ENCODE measurements at places on chromosomes 6 and 20.

GRCh38 chr6:128918886-128919285 is 35.9 kb downstream of the LAMA2 start:
- no peak for DNase-seq

DNA sequence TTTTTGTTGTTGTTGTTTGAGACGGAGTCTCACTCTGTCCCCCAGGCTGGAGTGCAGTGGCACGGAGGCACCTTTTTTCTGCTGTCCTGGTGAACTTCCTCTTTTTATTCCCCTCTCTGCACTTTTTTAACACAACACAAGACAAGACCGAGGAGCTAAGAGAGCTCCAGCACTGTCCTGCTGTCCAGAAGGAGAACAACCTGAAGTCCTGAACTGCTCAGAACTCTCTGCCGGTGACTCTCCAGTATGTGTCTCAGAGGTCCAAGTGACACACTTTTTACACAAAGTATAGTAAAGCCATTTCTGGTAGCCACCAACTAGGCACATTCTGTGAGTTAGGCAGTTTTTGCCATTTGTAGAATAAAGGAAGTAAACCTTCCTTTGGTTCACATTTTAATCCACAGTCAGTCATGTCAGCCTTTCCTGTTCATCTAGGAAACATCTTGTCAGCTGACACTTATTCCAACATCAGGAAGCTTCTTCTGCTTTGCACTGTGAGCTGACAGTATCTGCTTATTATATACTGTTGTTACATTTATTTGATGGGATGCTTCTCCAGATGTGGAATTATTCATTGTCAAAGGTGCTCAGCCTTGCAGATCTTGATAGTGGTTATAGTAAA is 28.1 kb upstream of the TXNDC5 start:
- DNase-seq: no peak

DNA sequence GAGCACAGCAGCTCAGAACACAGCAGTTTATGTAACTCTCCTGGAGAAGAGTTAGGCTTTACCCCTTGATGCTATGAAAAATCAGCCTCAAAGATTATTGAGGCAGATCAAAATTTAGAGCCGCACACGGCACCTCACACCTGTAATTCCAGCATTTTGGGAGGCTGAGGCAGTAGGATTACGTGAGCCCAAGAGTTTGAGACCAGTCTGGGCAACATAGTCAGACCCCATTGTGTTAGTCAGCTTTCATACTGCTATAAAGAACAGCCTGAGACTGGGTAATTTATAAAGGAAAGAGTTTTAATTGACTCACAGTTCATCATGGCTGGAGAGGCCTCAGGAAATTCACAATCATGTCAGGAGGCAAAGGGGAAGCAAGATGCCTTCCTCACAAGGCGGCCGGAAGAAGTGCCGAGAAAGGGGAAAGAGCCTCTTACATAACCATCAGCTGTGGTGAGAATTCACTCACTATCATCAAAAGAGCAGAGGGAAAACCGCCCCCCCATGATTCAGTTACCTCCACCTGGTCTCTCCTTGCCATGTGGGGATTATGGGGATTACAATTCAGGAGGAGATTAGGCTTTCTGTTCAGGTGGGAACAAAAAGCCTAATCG is 87.7 kb downstream of the SGK1 start:
- DNase-seq: no peak

DNA sequence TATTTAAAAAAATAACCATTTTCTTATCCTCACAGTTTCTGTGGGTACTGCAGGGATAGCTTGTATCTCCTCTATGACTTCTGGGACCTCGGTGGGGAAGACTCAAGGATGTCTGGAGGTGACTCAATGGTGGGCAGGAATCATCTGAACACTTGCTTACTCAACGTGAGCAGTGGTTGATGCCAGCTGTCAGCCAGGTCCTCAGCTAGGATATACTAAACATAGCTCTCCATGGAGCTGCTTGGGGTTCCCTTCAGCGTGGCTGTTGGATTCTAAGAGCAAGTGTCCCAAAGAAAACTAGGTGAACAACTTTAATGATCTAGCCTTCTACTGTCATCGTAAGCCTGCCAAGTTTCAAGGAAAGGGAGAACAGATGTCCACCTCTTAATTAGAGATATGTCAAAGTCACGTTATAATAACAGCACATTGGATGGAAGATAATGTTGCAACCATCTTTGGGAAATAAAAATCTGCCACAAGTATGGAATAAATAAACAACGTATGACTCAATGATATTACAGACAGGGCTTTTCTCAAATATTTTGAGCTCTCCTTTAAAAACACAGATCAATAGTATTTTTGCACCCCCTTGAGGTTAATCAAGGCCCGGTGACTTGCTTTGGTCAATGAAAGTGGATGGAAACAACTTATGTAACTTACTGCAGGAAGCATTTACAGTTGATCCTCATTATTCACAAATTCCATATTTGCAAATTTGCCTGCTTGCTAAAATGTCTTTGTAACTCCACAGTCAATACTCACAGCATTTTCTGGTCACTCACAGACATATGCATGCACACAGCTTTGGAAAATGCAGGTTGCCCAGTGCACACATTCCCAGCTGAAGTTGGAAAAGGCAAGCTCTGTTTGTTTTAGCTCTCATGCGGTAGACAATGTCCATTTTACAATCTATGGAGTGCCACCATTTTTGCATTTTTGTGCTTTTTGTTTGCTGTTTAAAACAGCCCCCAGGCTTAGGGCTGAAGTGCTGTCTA is 6.6 kb upstream of the HEBP2 start:
- no peak for DNase-seq

- no peak for DNase-seq
Observed at GRCh38 chr20:24634855-24635254, 165.4 kb downstream of the SYNDIG1 start.

DNA sequence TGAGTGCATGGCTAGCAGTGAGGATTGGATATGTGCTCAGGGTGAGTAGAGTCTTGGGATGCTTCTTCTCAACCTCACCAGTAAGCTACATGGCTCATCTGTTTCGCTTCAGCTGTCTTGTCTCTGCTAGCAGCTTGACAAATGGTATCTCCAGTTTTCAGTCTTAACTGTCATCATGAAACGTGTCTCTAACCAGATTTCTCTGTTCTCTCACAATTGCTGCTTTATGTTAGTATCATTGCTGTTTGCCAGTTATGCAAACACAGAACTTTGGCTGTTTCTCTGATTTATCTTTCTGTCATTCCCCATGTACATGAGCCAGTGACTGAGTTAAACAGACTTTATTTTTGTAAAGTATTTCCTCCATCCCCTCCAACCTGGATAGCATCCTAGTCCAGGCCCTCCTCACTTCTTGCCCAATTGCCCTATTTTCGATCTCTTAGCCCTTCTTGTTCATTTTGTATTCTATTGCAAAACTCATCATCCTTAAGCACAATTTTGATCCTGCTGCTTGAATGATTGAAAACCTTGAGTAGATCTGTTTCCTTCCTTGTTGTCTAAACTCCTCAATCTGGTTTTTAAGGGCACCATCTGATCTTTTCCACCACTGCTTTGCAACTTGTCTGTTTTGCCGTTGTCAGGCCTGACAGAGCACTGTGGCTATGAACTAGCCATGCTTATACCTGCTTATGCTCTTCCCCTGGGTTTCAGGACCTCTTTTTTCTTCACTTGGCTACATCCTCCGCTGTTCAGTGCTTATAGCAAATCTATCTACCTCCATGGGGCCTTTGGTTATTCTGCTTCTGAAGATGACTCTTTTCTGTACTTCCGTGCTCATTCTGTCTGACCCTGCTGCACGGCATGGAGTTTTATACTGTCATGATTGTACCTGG is 37.7 kb upstream of the ADIG start:
- no peak for DNase-seq

- DNase-seq: no peak
Observed at GRCh38 chr6:1701668-1702353, 92.1 kb downstream of the FOXC1 start.

GRCh38 chr6:159212525-159213280 is 43.5 kb downstream of the FNDC1 start:
- DNase-seq: no peak

DNA sequence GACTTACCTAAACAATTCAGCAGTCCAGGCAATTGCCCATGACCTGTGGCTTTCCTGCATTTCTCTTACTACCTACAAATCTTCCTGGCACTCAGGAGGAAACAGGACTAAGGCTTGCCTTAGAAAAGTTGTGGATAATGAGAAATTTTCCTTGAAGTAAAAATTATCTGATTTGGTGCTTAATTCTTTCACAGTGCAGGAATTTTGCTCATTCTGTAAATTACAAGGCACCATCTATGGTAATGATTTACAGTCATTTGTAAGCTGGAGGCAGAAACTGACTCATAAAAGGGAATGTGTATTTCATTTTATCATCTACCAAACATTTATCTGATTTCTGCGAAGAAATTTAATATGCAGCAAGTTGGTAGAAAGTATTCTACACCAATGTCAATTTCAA is 211.5 kb upstream of the FKBP1C start:
- no peak for DNase-seq

DNA sequence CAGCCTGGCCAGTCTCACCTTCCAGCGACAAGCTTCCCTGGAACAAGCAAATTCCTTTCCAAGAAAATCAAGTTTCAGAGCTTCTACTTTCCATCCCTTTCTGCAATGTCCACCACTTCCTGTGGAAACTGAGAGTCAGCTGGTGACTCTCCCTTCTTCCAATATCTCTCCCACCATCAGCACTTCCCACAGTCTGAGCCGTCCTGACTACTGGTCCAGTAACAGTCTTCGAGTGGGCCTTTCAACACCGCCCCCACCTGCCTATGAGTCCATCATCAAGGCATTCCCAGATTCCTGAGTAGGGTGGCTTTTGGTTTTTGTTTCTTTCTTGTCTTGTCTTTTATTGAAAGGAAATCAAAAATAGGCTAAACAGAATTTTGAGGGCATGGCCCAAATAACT is 24.3 kb downstream of the MYCT1 start:
- DNase-seq: no peak

DNA sequence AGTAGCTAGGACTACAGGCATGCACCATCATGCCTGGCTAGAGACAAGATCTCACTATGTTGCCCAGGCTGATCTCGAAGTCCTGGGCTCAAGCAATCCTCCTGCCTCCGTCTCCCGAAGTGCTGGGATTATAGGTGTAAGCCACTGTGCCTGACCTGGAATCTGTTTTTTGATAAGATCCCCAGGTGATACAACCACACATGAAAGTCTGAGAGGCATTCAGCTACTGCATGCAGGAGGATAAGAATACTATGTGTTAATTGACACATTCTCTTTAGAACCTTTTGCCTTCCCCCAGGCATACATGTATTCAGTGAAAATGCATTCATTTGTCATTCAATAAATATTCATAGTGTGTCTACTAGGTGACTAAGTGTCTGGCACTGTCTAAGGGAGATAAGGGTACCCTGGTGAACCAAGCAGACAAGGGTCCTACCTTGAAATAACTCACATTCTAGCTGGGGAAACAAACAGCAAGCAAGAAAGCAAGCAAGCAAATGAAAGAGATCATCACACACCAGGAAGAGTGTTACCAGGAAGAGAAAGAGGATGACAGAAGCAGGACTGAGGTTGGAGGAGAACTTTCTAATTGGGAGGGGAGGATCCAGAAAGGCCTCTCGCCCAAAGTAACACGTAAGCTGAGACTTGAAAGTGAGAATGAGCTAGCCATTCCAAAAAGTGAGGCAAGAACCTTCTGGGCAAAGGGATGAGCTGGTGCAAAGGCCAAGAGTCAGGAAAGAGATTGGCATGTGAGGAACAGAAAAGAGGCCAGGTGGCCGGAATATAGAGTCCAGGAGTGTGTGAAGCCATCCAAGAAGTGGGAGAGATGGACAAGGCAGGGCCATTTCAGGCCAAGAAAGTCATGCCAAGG is 6.5 kb downstream of the GFOD1 start:
- DNase-seq: no peak

- DNase-seq: no peak
Observed at GRCh38 chr6:129793447-129793846, 67.7 kb downstream of the TMEM244 start.

DNA sequence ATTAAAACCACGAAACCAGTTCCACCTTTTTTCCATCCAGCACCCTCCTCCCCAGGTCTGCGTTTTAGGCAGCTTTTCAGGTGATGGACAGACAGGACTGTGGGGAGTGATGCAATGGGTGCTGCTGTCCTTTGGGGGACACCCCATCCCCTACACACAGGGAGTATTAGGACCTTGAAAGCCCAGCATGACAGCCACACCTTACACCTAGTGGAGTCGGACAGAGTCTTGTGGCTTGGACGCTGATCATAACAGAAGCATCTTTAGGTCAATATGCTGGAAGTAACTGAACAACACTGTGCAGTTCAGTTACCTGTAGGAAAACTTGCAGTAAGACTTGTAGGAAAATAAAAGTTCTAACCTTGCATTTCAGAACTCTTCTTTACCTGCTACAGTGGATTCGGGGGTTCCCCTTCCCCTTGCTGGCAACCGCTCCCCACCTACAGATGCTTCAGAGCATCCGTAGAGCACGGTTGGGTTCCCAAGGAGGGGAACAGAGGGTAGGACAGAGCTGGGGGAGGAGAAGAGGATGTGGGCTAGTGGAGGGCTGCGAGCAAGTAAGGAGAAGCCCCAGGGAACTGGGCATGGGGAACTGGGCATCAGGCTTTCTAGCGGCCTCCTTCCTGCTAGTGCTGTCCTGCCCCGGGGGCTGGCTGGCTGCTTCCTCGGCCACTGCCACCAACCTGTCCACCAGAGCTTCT is 31.7 kb downstream of the PLEKHG1 start:
- no peak for DNase-seq

- DNase-seq: no peak
Observed at GRCh38 chr20:58342104-58342945, 32.8 kb downstream of the RAB22A start.

- DNase-seq: no peak
Observed at GRCh38 chr6:149995971-149996370, 29.4 kb downstream of the RAET1L start.

GRCh38 chr6:97669191-97670031 is 386.4 kb upstream of the MMS22L start:
- DNase-seq: no peak

- no peak for DNase-seq
Observed at GRCh38 chr6:100161782-100162365, 167.9 kb upstream of the MCHR2 start.

- no peak for DNase-seq
Observed at GRCh38 chr6:2110504-2110903, 134.9 kb downstream of the GMDS start.

GRCh38 chr20:63322933-63323273 is 29.9 kb downstream of the COL20A1 start:
- no peak for DNase-seq

- no peak for DNase-seq
Observed at GRCh38 chr6:37882292-37882691, 62.8 kb downstream of the ZFAND3 start.

Data from Caco-2 (cell line).